ENCODE measurements at places on chromosomes 6 and 20.

DNA sequence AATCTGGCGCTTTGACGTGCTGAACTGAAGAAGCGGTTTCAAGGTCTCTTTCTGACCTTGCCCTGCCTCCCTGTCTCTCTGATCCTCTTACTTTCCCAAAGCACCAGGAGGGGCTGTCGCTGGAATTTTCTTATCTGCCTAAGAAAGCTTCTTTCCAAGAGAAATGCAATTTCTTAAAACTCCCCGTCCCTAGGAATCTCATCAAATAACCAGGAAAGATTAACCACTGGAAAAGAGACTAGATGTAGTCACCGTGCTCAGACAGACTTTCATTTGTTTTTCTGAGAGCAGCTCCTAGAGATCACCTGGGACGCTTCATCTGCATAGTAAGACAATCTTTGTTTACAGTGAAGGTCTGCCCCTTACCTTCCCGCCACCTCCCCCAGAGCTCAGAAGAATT is 38.6 kb downstream of the PDYN start:
- no peak for DNase-seq

GRCh38 chr6:17389274-17389847 is 4.0 kb upstream of the CAP2 start:
- no peak for DNase-seq

DNA sequence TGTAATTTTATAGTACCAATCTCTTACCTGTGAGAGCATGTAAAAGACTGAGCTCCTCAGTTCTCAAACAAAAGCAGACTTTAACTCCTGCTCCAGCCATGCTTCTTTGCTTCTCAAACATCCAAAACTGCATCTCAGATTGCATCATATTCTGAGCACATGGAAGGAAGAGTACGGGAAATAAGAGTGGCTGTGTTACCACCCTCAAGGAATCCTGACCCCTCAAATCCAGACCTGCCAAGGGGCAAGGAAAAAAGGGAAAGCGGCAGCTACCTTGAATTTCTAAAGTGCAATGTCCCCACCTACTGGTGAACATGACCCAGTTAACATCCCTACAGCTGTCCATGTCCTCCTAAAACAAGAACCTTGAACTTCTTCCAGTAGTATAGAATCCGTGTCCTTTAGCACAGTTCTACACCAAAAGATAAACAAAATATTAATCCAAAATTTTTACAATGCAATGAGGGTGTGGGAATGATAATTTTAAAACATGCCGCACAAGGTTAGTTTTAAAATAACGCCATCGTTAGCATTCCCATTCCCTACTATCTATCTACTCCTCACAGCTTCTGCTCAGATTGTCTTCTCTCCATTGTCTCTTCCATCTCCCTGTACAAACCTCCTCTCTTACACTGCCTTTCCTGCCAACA is 34.1 kb upstream of the HLA-DQB1 start:
- no peak for DNase-seq

DNA sequence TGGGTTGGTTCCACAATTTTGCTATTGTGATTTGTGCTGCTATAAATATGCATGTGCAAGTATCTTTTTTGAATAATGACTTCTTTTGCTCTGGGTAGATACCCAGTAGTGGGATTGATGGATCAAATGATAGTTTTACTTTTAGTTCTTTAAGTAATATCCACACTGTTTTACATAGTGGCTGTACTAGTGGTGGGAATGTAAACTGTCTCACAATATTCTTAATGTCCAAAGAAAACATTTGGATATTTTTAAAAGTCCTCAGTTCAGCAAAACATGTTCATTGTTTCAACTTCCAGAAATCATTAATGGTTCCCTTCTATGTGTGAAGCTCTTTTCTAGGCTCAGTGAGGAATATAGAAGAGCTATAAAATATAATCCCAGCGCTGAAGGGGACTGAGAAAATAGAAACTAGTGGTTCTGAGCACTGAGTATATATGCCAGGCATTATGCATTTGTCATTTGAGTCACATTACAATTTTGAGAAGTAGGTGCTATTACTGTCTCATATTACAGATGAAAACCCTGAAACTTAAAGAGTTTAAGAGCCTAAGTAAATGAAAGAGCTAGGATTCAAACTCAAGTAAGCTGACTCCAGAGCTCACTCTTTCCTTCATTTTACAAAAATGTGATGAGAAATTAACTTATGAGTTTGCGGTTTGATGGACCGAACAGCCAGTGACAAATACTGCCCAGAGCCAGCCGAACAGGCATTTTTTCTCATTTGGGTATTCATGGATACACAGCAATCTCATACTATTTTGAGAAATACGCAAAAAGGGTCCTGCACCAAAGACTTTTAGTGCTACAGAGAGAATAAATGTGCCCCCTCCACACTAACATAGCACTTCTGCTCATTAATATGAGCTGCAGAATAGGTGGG is 250.1 kb downstream of the TBX18 start:
- DNase-seq = no peak

DNA sequence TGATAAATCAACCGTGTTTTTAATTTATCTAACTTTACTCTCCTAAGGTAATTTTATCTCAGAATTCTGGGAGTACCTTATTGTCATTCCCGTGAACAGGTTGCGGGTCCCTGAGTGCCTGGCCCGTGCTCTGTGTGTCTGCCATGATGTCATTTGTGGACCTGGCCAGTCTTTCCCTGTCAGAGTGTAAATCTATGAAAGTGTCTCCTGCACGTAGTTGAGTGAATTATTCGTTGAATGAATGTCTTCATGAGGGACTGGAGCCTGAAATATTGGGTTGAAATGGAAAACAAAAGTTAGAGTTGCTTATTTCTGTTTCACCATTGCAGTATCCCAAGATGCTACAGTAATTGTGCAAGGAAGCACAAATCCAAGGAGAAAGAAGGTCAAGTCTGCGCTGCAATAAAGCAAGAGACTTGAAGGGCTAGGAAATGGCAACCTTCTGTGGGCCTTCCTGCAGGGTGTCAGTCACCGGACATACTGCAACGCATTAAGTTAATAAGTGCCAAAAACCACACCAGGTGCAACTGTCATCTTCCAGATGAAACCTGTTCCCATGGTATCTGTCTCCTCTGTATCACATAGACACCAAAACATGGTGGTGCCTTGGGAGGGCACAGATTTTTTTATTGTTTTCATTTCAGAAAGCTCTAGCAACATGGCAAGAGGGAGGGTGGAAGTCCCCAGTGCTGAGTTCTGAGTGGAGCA is 135.5 kb downstream of the ZDHHC14 start:
- DNase-seq = no peak

DNA sequence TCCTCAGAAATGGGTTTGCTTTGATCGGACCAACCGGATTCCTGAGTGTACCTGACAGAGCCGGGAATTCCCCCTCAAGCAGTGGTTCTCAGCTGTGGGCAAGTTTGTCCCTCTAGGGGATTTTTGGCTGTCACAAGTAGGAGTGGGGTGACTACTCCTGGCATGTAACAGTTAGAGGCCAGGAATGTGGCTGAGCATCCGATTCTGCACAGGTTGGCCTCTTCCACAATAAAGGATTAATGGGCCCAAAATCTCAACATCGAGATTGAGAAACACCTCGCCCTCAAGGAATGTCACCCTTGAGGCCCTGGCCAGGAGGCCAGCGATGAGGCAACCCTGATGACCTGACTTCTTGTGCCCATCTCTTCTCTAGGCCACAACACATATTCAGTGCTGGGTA is 7.9 kb downstream of the AGPAT4 start:
- DNase-seq = no peak

DNA sequence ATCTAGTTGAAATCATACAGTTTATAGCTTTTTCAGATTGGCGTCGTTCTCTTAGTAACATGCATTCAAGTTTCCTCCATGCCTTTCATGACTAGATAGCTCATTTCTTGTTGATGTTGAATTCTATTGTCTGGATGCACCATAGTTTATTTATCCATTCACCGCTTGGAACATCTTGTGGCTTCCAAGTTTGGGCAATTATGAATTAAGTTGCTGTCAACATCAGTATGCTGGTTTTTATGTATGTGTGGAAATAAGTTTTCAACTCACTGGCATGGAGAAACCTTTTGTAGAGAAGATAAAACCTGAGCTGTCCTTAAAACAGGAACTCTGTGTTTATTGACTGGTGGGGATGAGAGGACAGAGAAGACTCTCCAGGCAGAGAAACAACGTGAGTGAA is 248.0 kb downstream of the CDC5L start:
- DNase-seq = no peak

- no peak for DNase-seq
Measured at GRCh38 chr6:168091381-168092264, 12.6 kb upstream of the FRMD1 start.

GRCh38 chr6:165662749-165663376 is at the start of gene PDE10A:
TSS of gene PDE10A (minus strand) at chr6:165663241. CDS start at chr6:165662811, 430 bp downstream.
- DNase-seq = no peak

All from stimulated activated CD8-positive, alpha-beta memory T cell treated with anti-CD3 and anti-CD28 coated beads, Interleukin-7, amount 100 ng/mL, for 24 hours (primary cell).